Posterior vena cava (tissue), 2 donors: ENCODE measurements at places on chromosomes 16 and 17. TPM values are rescaled to one million over a fixed set of nuclear protein-coding genes. Genes with fewer than 3 reads are reported as not detected.

DNA sequence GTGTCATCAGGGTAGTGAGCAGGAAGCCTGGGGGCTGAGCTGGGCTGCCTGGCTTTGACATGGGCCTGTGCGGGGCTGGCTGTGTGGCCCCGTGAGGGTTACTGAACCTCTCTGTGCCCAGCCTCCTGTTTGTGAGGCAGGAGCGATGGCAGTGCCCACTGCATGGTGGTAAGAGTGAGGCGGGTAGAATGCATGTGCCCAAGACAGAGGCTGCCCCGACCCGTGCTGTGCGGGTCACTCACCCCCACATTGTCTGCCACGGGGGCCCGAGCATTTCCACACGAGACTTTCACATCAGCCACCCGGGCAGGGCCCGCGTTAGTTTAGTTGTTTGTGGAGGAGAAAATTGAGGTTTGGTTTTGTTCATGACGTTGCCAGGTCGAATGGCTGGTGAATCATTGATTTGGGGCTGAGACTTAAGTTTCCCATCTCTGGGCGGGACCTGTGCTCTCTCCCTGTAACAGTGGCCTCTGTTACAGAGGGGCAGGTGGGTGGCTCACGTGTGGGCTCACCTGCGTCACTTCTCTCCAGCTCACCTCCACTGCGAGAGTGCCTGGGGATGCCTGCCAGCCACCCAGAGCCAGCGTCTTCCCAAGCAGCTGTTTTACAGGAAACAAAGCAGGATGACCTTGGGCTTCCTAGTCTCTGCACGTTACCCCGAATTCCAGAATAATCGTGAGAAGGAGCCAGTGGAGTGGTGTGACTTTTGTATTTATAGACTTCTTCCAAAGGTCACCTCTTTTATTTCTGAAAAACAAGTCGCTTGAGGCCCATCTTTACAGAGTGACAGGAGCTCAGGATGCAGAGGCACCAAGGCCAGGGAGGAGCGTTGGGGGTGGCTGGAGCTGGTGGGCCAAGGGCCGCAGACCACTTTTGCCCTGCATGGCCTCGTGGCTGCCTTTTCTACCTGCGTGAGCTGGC lies 150.6 kb downstream of the RPTOR start:
- no peak for DNase-seq

GRCh38 chr17:47652570-47652969 lies 2.9 kb downstream of the KPNB1 start:
- no peak for DNase-seq

- DNase-seq: no peak
These were observed 1.7 kb downstream of the PRKAR1A start for GRCh38 chr17:68513932-68514331.

DNA sequence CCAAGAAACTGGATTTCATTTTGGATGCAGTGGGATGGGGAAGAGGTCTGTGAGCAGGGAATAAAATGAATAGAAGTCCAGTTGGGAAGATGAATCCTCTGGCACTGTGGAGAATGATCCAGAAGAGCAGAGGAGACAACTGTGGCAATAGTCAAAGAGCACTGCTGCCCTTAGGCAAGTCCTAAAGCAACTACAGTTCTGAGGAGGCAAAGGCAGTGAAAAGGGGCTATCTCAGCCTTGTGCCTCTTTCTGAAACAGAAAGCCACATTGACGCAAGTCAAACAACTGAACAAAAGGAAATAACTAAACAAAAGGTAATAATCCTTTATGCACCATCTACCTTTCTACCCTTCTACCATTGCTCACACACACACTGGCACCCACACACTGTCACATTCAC lies 238.0 kb upstream of the AXIN2 start:
- DNase-seq: no peak

MLYCD gene
- total RNA-seq: 5.5 TPM
